GM12878 (cell line): ENCODE measurements at places on chromosomes 16 and 17.

DNA sequence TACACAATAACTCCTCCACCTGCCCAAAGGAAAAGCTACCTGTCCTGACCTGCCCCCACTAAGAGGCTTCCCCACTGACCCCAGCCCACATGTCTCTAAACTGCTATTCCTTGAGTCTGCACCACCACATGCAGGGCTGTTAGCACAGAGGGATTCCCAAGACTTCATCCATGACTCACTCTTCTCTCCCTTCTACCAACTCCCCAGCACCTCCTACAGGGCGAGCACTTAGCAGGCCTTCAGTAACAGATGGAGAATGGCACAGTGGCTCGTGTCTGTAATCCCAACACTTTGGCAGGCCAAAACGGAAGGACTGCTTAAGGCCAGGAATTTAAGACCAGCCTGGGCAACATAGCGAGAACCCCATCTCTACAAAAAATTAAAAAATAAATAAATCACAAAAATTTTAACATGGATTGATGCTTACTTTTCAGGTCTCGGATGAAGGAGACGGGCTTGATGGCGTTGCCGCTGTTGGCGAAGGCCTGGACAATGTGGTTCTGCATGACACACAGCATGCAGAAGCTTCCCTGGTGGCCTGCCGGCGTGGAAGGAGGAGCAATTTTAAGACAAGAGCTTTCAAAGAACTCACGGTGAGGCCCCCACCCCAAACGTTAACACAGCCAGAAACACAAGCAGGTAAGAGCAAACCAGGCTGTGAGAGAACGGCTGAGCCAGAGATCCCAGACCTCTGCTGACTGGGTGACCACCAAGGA lies 12.0 kb downstream of the USP36 start:
- no peaks in the 10 kb centered on the region for H3K4me1 ChIP-seq
- no peaks in the 10 kb centered on the region for H3K27me3 ChIP-seq
- peaks cover 22% of the 10 kb centered on the region for H3K36me3 ChIP-seq
- no peak overlapping the region for H3K27ac ChIP-seq

GRCh38 chr16:49799172-49799571 lies 56.7 kb downstream of the ZNF423 start:
- peaks cover 5% of the 10 kb centered on the region; the same call in 1 of the 2 replicates for H3K4me1 ChIP-seq
- H3K4me3 ChIP-seq = no peak overlapping the region
- H3K36me3 ChIP-seq = no peaks in the 10 kb centered on the region
- H3K27ac ChIP-seq = no peak overlapping the region
- H3K27me3 ChIP-seq = no peaks in the 10 kb centered on the region
- no peak for DNase-seq

- H3K27ac ChIP-seq = no peak overlapping the region
- no peaks in the 10 kb centered on the region; the same call in 1 of the 2 replicates for H3K27me3 ChIP-seq
- no peak overlapping the region for H3K4me3 ChIP-seq
- DNase-seq = no peak
Observed at GRCh38 chr17:49854126-49854525, 6.3 kb upstream of the TAC4 start.

GRCh38 chr17:604115-604450 lies 110.6 kb downstream of the VPS53 start:
- peaks cover 4% of the 10 kb centered on the region; the same call in 1 of the 2 replicates for H3K36me3 ChIP-seq
- no peaks in the 10 kb centered on the region for H3K27me3 ChIP-seq
- DNase-seq = no peak
- no peak overlapping the region for H3K27ac ChIP-seq

- no peak overlapping the region for H3K4me3 ChIP-seq
- no peaks in the 10 kb centered on the region for H3K4me1 ChIP-seq
- H3K27ac ChIP-seq = no peak overlapping the region
- no peak for DNase-seq
- no peaks in the 10 kb centered on the region for H3K36me3 ChIP-seq
Observed at GRCh38 chr17:13415871-13416416, 185.8 kb downstream of the HS3ST3A1 start.

DNA sequence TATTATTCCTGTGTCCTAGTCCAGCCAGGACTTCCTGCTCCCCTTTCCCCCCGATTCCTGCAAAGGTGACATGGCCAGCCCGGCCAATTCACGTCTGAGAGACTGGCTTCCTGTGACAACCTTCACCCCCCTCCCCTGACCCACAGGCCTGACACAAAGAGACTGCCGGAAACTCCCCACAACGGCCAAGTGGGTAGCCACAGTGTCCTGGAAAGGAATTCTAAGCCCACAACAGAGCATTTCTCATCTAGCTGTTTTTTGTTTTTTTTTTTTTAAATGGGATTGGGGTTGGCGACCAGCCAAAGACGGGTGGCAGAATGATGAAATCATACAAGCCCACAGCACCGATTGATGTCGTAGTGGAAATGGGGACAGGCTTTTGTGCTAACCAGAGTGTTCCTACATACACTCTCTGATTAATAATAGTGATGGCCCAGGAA lies 2.8 kb upstream of the XAF1 start:
- H3K27ac ChIP-seq = peak overlapping the region; percentile 15; the same call in 1 of the 2 replicates
- no peaks in the 10 kb centered on the region; the same call in 1 of the 2 replicates for H3K36me3 ChIP-seq
- no peak for DNase-seq
- H3K27me3 ChIP-seq = no peaks in the 10 kb centered on the region
